Activated gamma-delta T cell treated with anti-CD3 and anti-CD28 coated beads, Interleukin-2, amount 50 U/mL, for 16 hours (primary cell): ENCODE measurements at places on chromosomes 7 and 10.

DNA sequence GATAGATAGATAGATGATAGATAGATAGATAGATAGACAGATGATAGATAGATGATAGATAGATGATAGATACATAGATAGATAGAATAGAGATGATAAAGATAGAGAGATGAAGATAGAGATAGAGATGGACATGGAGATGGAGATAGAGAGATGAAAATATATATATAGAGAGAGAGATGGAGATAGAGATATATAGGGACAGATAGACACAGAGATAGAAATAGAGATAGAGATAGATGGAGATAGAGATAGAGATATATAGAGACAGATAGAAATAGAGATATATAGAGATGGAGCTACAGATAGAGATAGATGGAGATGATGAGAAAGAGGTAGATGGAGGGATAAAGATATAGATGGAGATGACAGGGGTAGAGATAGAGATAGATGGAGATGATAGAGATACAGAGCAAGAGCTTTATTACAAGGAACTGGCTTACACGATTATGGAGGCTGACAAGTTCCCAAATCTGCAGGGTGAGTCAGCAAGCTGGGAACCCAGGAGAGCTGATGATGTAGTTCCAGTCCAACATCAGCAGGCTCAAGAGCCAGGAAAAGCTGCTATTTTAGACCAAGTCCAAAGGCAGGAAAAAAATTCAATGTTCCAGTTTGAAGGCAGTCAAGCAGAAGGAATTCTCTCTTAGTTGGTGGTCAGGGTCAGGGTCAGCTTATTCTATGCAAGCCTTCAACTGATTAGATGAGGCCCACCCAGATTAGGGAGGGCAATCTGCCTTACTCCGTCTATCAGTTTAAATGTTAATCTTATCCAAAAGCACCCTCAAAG, 37.1 kb downstream of the CAV1 start:
- no peak for DNase-seq

DNA sequence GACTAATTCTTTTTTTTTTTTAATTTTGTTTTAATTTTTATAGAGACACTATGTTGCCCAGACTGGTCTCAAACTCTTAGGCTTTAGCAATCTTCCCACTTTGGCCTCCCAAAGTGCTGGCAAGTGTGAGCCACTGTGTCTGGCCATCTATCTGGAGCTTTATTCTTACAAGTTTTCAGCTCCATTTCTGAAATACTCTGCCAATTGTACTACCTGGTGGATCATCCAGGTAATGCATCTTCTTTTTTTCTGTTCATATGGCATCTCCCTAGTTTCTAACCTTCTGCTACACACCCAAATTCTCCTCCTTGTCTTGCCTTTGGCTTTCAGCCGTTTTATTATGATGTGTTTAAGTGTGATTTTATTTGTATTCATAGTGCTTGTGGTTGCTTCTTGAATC, 40.2 kb downstream of the ZNF365 start:
- no peak for DNase-seq

DNA sequence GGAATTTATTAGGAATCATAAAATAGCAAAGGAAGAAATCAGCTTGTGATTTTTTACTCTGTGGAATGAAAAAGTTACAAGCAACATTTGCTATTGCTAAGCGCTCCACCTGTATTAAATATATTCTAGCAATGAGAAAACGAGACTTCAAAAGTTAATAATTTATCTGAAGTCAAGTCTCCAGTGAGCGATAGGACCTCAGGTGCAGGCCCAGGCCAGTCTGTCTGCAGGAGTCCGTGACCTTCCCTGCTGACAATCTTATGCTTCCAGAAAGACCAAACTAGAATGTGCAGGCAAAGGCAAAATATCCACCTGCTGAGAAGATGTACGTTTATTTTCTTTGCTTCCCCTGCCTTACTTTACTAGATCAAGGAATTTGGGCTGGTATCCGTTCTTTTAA, 22.7 kb downstream of the MRC1 start:
- DNase-seq = no peak

- DNase-seq = no peak
These were observed 41.0 kb downstream of the PRF1 start for GRCh38 chr10:70561558-70561957.

DNA sequence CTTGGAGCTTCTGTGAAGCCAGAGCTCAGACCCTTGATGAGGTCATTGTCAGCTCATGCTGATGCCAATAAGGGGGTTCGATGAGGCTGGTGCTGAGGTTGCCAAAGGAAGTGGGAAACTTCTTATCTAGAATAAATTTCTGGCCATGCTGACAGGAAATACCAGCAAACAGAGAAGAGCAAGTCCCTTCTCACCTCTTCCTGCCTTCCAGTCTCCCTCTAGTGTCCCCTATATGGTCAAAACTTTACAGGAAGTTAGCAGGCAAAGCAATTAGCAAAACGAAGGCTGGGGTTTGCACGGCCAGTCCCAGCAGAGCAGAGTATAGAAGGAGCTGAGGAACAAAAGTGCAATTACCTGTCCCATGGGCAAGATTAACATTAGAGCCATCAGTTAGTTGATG, 15.1 kb upstream of the NEUROG3 start:
- no peak for DNase-seq

DNA sequence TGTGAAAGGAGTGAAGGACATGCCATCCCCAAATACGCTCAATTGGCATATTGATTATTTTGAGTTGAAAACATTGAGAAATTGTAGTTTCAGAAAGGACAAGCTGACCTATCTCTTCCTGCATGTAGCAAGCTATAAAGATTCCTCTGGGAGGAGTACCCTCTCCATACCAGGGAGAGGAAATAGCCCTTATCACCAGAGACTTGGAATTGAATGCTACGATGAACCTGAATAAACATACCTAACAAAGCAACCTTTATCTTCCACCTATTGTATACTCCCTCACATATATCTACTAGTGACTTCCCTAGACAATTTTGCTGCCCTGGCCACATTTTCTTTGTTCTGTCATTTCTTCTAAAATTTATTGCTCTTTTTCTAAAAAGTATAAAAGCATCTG, 150.2 kb upstream of the EEPD1 start:
- DNase-seq = no peak

DNA sequence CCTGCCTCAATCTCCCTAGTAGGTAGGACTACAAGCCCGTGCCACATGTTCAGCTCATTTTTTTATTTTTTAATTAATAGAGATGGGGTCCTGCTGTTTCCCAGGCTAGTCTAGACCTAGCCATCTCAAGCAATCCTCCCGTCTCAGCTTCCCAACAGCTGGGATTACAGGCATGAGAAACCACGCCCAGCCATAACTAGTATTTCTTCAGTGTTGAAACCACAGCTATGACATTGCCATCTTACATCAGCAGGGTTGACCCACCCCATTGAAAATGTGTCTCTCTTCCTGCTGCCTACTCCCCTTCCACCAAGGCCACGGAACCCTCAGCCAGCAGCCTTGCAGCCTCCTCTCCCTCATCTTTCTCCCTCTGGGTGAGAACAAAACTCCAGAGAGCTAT, 62.1 kb upstream of the ZNF746 start:
- no peak for DNase-seq

DNA sequence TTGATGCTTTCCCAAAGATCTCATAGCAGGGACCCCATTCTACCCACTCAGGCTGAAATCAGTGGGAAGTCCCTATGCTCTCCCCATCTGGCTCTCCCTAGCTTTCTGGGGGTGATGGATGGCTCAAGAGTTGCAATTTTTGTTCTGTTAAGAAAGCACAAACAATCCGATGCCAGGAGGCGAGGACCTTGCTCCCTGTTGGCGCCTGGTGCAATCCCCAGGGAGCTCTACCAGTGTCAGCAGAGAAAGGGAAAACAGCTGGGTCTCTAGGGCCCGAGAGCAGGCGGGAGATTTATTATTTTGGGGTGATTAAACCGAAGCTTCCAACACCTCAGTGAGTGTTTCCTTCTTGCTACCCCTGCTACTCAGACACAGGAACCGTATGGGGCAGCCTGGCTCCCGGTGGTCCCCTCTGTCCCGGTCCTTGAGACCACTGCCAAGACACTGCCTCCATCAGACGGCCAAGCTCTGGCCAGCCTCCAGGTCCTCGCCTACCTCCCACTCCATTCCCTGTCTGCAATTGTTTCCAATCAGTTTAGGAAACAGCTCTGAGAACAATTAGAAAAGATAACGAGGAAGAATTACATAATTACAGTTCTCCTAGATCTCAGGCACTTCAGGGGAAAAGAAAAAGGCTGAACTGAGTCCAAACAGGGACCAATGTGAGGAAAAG, 147.9 kb downstream of the PLXNA4 start:
- DNase-seq = no peak

DNA sequence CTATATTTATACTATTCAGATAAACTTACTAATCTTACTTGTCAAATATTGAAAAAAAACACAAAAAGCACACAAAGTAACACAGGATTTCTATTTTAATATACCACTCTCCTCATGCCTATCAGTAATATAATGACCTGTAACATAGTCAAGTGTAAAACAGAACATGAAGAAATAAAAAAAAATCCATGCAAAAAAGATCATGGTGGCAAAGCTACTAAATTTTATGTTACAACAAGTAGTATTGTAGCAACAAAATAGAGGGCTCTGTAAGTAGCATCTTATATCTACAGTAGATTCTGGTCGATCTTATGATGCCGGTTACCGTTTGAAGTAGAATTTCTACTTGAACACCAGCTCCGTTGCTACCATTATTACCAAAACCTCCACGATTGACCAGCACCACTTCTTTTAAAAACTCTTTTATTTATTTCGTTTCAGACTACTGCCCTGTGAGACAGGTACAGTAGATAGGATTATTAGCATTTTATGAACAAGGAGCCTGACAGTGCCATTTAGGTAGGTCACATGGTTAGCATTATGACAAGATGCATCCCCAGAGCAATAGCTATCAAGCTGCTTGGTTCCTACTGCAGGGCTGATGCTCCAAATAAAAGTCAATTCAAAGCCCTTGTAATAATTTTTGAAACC, 2.1 kb downstream of the CPED1 start:
- no peak for DNase-seq

GRCh38 chr7:68203251-68203650, 1206.6 kb downstream of the TYW1 start:
- no peak for DNase-seq

DNA sequence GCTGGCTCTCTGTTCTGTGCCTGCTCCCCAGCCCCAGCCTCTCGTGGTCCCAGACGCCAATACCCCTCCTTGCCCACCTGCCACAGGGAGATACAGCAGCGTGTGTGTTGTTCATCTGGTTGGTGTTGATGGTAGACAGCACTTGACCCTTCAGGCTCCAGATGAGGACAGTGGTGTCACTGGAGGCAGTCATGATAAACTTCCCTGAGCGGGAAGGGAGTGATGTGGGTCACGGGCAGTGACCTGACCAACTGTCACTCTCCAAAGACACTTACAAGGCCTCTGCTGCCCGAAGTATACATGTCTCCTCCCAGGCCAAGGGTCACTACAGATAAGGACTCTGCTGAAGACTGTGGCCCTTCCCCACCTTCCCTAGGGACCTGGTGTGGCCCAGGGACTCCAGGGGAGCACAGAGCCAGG, 5.6 kb downstream of the TBL2 start:
- DNase-seq = no peak

DNA sequence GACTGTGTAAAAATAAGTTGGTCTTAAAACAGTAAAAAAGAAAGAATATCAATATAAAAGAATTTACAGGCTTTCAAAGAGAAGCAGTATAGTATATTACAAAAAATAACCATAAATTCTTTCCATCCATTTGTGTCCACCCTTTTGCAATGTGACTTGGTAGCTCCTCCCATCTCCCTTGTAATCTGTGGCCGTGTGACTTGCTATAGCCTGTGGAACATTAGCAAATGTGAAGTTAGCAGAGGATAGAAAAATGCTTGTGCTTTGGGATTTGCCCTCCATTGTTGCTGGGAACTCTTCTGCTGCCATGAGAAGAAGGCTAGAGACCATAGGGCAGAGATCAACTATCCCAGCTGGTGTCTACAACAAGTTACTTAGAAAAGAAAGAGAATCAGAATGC, 30.2 kb downstream of the KLHL7 start:
- no peak for DNase-seq

DNA sequence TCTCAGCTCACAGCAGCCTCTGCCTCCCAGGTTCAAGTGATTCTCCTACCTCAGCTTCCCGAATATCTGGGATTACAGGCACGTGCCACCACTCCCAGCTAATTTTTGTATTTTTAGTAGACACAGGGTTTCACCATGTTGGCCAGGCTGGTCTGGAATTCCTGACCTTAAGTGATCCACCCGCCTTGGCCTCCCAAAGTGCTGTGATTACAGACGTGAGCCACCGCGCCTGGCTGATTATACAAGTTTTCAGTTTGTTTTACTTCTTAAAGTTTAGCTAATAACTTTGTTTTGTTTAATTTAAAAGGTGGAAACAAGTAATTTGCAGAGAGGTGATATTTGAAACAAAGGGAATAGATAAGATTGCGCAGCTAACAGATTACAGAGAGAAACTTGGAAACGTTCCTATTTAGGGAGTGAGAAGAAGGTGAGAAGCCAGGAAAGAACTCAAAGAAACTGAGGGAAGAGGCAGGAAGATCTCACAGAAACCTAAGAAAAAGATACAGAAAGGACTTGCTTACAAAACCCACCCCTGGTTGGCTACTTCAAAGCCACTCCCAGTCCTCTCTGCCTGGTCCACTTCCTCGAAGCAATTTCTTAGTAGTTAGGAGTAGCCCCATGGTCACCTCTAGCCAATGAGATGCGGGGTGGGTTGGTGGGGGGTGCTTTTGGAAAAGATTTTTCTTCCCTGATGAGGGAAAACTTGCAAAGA, 15.0 kb upstream of the PDLIM1 start:
- DNase-seq = no peak

DNA sequence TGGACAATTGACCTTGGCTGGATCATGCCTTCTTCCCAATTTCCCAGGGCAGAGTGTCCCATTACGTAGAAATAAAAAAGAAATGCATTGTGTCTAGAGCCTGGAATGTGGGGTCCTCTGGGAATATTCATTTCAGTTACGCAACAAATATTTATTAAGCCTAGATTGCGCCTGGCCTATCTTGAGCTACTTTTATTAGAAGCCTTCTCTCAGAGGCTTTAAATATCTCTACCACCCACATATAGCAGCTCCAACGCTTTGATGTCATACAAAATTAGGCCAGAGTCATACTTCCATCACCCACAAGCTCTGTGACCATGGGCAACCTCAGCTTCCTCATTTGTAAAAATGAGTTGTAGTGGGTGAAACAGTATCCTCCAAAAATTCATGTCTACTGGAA, 24.9 kb upstream of the CARD11 start:
- DNase-seq = no peak

DNA sequence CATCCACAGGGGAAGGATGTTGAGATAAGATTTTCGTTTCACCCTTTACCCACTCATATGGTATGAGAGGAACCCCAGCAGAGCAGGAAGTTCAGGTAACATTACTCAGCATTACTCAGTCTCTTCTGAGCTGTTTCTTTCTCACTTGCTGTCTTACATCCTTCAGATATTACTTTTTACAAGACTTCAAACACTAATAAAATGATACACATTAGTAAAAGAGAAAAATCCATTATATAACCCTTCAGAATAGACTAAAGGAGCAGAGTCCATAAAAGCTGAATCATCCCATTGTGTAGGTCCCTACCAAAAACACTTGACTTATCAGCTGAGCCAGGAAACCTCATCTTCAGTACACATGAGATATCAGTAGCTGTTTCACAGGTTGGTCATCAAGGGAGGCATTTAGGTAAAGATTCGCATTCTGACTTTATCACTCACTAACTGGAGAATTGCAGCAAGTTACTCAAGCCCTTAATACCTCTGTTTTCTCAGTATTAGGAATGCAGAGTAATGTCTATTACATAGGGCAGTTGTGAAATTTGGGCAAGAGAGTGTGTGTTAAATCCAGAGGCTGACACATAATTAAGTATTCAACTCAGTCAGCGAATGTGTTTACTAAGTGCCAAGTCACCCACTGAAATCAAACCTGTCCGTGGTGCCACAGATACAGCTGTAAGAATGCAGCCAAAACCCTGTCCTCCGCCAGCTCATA, 44.7 kb downstream of the KLF6 start:
- no peak for DNase-seq

GRCh38 chr10:54368984-54369383, 432.0 kb downstream of the PCDH15 start:
- DNase-seq = no peak
